ENCODE measurements at places on chromosomes 16 and 17.

DNA sequence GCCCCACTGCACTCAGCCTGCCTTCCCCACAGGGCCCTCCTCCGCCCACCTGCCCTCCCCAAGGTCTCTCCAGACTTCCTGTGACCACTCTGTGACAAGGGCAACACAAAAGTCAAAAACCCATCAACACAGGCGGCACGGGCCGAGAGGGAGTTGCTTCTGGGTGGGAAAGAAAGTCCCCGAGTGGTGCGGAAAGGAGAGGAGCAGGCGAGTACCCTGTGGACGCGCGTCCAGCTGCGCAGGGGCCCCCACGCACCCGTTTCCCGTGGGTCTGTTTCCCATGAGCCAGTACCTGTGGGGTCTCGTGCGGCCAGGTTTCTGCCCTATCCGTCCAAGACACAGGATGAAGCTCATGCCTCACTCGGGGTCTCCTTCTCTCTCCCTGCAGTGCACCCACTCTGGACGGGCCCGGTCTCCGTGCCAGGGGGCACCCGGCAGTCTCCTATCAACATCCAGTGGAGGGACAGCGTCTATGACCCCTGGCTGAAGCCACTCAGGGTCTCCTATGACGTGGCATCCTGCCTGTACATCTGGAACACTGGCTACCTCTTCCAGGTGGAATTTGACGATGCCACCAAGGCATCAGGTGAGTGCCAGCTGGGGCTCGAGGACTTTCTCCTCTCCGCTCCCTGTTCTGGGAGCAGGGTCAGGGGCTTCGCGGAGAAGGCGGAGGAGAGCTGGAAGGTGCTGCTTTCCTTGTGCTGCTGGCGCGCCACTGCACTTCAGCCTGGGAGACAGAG is 12.2 kb downstream of the CD2BP2 start:
- DNase-seq, result no peak

DNA sequence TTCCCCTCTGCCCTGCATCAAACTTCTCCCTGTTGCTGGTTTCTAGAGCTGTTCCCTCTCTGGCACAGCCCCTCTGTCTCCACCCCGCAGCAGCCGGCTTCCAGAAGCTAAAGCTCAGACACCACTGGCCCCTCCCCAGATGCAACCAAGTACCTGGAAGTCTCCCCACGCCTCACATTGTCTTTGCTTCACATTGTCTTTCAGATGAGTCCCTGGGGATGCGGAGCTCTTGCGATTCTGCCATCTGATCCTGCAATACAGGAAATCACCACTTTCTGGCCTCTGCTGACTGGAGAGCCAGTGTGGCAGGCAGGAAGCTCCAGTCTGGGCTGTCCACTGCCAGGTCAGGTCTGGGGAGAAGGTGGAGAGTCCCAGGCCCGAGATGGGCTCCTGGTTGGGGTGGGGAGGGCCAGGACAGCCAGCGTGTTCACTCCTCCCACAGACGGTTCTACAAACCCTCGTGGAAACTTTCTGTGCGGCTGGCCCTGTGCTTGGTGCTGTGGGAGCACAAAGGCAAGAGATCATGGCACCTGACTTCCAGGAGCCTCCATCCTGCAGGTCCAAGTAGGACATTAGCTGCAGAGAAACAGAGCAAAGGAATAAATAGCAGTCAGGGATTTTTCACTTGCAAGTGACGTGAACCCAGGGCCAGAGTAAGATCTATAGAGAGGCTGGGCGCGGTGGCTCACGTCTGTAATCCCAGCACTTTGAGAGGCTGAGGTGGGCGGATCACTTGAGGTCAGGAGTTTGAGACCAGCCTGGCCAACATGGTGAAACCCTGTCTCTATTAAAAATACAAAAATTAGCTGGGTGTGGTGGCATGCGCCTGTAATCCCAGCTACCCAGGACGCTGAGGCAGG is 47.9 kb upstream of the MAP3K14 start:
- peak; percentile 75 for DNase-seq

GRCh38 chr17:31508288-31509094 is 117.0 kb downstream of the RAB11FIP4 start:
- DNase-seq, result no peak

GRCh38 chr16:73210686-73211085 is 162.8 kb upstream of the ZFHX3 start:
- DNase-seq, result no peak

GRCh38 chr17:59547131-59547915 is 18.1 kb upstream of the DHX40 start:
- DNase-seq, result no peak

GRCh38 chr17:9307313-9307998 is 268.2 kb downstream of the STX8 start:
- DNase-seq, result no peak

DNA sequence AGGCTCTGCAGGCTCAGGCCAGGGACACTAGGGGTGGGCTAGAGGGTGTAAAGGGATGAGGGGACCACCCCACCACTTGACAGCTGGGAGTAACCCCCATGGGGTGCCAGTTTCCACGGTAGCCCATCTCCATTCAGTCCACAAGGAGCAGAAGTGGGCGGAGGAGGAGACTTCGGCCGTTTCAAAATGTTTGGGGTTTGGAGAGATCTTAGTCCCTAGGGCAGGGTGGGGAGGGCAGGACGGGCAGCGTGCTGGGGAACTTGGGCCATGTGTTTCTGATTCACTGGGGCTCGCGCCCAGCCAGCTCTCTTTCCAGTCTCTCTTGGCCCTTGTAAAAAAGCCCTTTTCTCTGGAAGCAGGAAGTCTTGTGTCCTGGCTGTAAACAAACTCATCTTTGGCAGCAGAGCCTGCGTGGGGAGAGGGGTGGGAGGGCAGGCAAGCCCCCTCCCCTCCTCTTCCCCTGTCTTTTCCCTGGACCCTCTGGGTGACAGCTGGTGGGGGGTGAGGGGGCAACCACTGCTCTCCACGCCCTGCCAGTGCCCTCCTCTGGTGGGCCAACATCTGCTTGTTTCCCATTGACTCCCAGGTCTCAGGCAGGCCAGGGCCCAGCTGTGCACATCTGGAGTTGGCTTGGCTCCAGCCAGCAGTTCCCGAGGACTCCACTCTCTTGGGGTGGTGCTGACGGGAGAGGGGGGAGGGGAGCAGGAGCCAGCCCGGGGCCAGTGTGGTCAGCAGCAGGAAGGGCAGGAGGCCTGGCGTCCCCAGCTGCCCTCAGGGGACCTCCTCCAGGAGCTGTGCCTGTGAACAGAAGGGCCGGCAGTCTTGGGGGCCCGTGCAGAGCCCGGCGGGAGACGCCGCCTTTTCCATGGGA is 8.1 kb downstream of the CYGB start:
- DNase-seq, result no peak

DNA sequence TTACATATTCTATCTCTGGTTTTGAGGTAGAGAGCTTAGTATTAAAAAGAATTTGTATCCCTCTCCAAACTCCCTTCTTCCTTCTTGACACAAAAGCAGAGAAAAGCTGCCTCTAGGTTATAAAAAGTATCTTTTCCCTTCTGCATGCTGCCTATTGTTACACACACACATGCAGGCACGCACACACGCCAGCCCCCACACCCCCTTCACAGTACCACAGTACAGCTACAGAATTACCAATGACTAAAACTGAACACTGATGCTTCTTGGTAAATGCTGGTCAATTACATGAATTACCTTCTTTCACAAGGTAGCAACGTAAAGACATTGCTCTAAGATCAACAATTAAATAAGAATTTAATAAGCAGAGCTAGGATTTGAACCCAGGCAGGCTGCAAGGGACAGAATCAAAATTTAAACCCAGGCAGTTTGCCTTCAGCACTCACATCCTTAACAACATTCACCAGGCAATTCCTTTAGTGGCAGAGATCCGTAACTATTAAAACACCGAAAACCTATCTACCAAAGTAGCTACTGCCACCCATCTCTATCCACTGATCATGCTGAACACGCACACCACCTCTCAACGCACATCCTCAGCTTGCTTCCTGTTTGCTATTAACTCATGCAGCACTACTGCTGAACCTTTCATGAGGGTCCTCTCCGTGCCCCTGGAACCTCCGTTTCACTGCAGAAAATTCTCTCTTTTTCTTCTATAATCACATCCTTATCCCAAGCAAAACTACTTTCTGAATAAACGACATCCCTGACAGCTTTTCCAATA is 37.8 kb downstream of the YWHAE start:
- no peak for DNase-seq

GRCh38 chr17:7133424-7133823 is 18.8 kb upstream of the ASGR2 start:
- DNase-seq, result no peak

GRCh38 chr16:89410322-89410721 is 80.0 kb downstream of the ANKRD11 start:
- no peak for DNase-seq

DNA sequence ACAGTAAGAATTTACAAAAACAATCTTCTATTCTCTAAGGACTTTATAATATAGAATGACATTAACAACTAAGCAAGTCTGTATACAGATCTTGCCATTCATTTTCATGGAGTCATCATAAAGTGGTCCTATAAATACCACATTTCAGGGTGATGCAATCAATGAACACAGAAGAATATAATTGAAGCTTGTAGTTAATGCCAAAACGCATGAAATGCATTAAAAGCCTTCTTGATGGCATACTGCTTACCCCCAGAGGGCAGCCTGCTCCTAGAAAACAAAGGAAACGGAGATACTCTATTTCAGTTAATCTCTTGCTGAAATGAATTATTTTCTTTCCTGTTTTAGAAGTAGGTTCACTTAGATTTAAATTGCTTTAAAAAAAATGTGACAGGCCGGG is 45.2 kb upstream of the STAC2 start:
- DNase-seq, result no peak

DNA sequence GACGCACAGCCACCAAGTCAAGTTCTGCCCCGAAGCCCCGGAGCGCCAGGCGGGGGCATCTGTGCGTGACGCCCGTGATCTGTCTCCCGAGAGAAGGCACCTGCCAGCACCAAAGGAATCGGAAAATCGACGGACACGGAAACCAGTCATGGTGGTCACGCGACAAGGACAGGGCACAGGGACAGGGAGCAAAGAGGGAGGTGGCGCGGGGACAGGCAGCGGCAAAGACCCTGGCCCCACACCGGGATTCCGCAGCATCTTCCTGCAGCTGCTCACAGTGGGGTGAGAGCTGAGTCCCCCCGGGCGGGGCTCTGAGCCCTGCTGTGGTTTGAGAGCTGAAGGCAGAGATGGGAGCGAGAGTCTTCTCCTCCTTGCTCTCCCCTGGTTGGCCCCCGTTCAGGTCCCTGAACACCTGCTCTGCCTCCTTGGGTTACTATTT is 56.4 kb downstream of the ABR start:
- no peak for DNase-seq

GRCh38 chr16:68046106-68046505 is 23.0 kb downstream of the DUS2 start:
- DNase-seq, result no peak

GRCh38 chr16:67240506-67240905 is 6.8 kb downstream of the FHOD1 start:
- no peak for DNase-seq

DNA sequence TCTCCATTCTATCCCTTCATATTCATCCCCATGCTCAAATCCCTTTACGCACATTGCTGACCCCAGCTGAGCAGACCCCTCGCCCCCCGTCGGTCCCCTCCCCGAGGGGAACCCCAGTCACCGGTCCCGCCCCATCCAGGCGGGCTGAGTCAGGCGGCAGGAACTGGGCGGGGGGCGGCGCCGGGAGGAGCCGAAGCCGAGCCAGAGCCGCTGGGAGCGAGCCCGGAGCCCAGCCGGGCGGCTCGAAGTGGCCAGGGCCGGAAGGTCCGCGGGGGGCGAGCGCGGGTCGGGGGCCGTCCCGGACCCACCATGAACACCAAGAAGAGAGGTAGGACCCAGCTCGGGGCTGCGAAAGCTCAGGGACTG is 8.6 kb downstream of the RIPOR1 start:
- DNase-seq, result peak; percentile 71

DNA sequence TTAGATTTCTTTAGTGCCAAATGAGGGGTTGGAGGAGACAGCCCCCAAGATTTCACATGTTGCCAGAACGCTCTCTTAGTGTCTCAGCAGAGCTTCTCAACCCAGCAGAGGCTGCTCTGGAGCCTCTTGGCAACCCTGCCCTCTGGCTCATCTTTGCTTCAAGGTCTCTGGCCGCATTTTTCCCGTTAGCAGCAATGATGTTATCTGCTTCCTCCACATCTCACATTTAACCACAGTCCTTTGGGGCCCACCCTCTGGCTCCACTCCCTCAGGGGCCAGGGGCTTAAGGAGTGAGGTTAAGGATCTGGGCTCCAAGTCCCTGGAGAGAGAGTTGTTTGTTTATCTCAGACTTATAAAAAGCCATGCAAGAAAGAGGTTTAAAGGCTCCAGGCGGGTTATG is 3.3 kb upstream of the XYLT1 start:
- DNase-seq, result no peak

DNA sequence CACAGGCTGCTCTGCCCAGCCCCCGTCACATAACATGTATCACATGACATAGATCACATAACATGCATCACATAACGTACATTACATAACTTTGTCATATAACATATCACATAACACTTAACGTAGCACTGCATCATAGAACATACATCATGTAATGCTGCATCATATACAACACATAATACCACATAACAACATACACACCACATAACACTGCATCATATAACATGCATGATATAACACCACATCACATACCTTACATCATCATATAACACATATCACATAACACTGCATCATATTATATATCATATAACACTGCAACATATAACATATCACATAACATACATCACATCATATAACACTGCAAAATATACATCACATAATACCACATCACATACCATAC is 83.8 kb downstream of the AXIN2 start:
- no peak for DNase-seq

- DNase-seq, result no peak
These were observed 50.0 kb upstream of the AKAP1 start for GRCh38 chr17:57034807-57035754.

GRCh38 chr17:68539548-68540467 is 27.6 kb downstream of the PRKAR1A start:
- DNase-seq, result no peak

- DNase-seq, result no peak
These were observed 12.2 kb upstream of the SP2 start for GRCh38 chr17:47883589-47884426.

DNA sequence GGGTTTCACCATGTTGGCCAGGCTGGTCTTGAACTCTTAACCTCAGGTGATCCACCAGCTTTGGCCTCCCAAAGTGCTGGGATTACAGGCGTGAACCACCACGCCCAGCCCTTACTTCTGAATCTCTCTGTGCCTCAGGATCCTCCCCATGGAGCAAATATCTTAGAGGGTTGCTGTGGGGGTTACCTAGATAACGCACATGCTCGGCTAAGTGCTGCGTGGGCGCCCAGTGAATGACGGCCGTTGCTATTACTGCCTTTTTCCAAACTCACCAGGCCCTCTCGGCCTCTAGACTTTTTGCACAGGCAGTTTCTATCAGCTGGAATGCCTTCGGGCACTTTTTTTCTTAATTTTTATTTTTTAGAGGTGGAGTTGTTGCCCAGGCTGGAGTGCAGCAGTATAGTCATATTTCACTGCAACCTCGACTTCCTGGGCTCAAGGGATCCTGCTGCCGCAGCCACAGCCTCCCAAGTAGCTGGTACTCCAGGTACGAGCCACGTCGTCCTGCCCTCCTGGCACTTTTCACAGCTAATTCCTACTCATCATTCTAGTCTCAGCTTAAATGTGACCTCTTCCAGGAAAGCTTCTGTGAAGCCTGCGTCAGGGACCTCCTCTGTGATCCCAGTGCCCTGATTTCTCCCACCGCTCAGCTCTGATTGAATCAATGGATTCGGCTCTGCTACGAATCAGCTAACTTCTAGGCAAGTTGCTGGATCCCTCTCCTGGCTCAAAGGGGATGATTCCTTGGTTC is 8.6 kb downstream of the CCDC102A start:
- DNase-seq, result no peak

- DNase-seq, result no peak
These were observed 52.7 kb downstream of the SREBF1 start for GRCh38 chr17:17783825-17784656.

- no peak for DNase-seq
These were observed 10.4 kb downstream of the DNAAF8 start for GRCh38 chr16:4744555-4745273.

All from H1 (cell line).